G401 (cell line): ENCODE measurements at places on chromosomes 6 and 20. TPM values are rescaled to one million over a fixed set of nuclear protein-coding genes. Genes with fewer than 3 reads are reported as not detected.

GRCh38 chr20:24384865-24385264, 84.6 kb upstream of the SYNDIG1 start:
- no peak for DNase-seq

- DNase-seq: no peak
Observed at GRCh38 chr20:58981628-58982364, 740 bp downstream of the NELFCD start.

- no peak for DNase-seq
Observed at GRCh38 chr20:24662322-24662721, 192.9 kb downstream of the SYNDIG1 start.

VARS2 gene
- total RNA-seq: 74.5 and 105 TPM in 2 replicates

- DNase-seq: no peak
Observed at GRCh38 chr6:143634486-143634885, 43.3 kb upstream of the PHACTR2 start.

DNA sequence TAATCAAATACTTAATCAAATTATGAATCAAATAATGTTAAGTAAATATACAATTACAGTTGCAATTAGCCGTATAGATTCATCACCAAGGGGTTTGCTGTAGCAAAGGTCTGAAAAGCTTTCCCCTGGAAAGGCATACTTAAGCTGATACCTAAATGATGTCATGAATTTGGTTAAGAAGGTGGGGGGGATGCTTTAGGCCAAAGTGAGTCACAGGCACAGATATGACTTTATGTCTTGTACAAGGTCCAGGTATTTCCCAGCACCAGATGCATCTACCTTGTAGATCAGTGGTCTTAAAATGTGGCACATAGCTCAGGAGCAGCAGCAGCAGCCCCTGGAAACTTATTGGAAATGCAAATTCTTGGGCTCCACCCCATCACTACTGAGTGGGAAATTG, 557.3 kb upstream of the CDH4 start:
- no peak for DNase-seq

SYCP2 gene
- 5.0 and 8.6 TPM in 2 replicates for total RNA-seq

GRCh38 chr6:152356662-152357061, 280.5 kb downstream of the SYNE1 start:
- DNase-seq: peak; percentile 22

GRCh38 chr6:50720623-50721022, 7.3 kb downstream of the TFAP2D start:
- no peak for DNase-seq

CBFA2T2 gene
- total RNA-seq: 7.8 and 22.3 TPM in 2 replicates

- no peak for DNase-seq
Observed at GRCh38 chr6:131802347-131802746, 5.5 kb upstream of the ENPP1 start.

GRCh38 chr6:169963581-169964297, 212.3 kb downstream of the ERMARD start:
- no peak for DNase-seq

GRCh38 chr20:62984666-62985443, 21.9 kb downstream of the BHLHE23 start:
- DNase-seq: peak; percentile 10

GRCh38 chr20:2869381-2869780, 3.9 kb upstream of the PTPRA start:
- DNase-seq: no peak

DNA sequence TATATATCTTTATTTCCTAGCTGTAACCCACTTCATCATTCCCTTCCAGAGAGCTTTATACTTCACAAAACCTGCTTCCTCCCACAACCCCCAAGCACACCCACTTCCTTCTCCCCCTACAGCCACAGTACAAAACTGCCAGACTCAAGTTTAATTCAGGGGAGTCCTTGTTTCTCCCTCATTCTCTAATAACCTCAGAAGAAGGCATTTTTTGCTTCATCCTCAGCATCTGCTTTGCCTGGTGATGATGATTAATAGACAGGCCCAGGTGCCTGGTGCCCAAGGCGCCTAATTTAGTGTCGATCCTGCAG, 414.3 kb downstream of the KIF16B start:
- no peak for DNase-seq

GRCh38 chr6:96554558-96554957, 8.4 kb upstream of the FHL5 start:
- DNase-seq: no peak

GRCh38 chr6:35757456-35758123, 18.8 kb upstream of the CLPSL2 start:
- DNase-seq: peak; percentile 25

DNA sequence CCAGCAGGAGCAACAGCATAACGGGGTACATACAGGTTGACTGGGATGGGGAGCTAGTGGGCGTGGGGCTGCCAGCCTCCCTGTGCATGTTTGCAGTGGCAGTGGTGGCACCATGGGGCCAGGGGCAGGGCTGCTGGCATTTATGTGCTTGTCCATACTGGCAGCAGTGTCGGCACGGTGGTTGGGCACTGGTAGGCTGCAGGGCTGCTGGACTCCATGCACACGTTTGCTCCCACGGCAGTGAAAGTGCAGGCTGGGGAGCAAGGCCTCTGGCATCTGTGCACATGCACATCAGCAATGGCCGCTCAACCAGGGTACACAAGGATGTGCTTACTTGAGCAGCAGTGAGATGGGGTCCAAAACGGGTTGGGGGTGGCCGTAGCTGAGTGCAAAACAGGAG, 159.5 kb upstream of the KHDRBS2 start:
- DNase-seq: no peak

F13A1 gene
- not detected in 2 replicates for total RNA-seq

GRCh38 chr20:42493001-42493400, 696.7 kb downstream of the PTPRT start:
- DNase-seq: no peak

DNA sequence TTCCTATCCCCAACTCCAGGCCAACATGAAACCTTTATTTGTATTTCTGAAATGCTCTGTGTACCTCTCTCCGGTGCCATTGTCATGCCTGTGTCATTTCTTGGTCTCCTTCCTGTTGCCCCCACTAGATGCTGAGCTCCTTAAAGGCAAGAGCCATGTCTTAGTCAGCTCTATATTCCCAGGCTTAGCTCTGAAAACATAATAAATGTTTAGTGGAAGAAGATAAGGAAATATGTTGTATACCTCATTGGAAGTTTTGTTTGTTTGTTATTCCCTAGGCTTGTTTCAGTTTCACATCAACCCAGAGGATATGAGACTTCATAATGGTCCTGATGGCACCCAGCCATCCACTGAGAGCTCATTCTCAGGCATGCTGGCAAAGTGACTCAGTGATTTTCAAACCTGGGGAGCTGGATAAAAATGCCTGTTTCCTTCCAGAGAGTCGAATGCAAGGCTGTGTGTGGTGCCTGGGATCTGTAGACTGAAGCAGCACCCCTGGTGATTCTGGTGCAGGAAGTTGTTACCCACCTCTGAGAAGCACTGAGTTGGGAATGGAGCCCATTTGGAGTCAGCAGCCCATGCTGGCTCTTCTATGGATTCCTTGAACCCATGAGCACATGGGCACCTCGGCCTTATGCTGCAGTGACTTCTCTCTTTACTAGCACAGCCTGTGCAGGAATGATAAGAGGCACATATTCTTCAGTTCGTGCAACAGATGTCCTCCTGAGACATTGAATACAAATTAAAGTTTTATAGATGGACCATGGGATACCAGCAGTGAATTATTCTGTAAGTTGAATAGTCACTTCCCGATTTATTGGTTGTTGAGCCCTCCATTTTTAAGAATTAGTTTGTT, 205.2 kb downstream of the FARS2 start:
- no peak for DNase-seq
